ENCODE measurements at places on chromosomes 4 and X.
A peak's percentile ranks its signal among the peaks of the same experiment; 100 is the strongest.

DNA sequence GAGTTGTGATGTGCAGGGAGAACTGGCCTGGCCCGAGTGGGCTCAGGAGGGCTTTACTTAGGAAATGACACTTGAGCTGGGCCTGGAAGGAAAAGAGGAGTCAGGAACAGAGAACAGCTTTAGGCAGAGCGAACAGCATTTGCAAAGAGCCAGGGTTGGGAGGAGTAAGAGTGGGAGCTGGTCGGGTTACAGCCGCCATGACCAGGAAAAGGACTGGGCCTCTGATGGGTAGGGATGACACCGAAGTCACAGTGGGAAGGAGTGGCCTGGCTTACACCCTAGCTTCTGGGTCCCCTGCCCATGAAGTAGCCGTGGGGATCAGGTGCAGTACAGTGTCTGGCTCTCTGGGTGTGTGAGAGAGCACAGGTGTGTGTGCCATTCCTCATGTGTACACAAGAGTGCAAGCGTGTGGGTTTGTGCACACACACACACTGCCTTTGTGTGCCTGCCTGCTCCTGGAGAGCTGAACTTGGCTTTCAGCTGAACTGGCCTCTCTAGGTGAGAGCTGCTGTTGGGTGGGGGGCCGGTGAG is 31.6 kb downstream of the TRMT44 start:
- DNase-seq, result no peak

DNA sequence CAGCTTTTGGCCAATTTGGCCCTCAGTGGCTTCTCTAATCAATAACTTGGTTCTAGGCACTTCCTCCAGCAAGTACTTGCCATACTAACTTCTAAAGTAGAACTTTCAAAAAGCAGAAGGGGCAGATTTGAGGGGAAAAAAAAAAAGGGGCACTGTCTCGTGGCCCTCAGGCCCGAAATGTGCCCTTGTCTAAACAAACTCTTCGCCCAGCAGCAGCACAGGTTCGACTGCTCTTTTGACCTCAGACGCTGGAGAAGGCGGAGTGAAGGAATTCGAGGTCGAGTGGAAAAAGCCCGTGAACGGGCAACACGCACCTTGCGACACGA is 775 bp downstream of the GRPEL1 start:
- no peak for DNase-seq

- peak; percentile 21 for DNase-seq
These were observed 210.2 kb upstream of the GYPA start for GRCh38 chr4:144350706-144351105.

GRCh38 chr4:76011700-76012387 is 4.5 kb upstream of the CXCL9 start:
- DNase-seq, result peak; percentile 35

DNA sequence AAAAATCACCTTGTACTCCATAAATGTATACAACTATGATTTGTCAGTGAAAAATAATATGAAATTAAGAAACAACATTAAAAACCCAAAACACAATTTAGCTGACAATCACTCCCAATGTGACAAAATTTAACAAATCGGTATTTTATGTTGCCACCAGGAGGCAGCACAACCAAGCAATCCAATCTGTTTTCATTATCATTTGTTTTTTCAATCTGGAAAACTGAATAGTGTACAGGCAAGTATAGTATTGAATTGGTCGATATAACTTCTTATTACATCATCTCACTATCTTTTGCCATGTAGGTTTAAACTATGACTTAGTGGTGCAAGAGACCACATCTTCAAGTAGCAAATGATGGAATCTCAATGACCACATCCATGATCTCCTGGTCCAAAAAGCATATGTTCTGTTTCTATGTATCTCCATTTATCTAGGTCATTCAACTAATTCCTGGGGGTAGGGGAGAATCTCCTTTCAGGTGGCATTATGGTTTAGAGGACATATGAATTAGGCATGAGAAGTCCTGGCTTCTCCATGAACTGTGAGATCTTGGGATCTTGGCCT is 112.9 kb upstream of the AGA start:
- peak; percentile 3 for DNase-seq

- DNase-seq, result no peak
These were observed 121.6 kb upstream of the FAT1 start for GRCh38 chr4:186845137-186845842.

- DNase-seq, result no peak
These were observed 51.0 kb downstream of the DHX15 start for GRCh38 chr4:24533364-24533763.

DNA sequence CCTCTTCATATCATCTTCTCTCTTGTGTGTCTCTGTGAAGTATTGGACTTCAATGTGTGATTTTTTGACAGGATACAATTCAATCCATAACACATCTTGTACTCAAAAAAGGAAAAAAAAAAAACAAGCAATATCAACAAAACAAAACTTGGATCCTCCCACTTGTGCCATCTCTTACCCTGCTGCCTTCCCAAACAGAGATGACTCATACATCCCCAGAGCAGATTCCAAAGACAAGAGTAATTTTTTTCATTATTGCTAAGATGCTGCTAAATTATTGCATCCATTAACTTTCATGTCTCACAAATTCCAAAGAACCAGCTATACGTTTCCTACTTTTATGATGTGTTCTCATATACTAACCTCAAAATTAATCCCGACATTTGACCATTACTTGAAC is 479.2 kb downstream of the GBA3 start:
- DNase-seq, result no peak

DNA sequence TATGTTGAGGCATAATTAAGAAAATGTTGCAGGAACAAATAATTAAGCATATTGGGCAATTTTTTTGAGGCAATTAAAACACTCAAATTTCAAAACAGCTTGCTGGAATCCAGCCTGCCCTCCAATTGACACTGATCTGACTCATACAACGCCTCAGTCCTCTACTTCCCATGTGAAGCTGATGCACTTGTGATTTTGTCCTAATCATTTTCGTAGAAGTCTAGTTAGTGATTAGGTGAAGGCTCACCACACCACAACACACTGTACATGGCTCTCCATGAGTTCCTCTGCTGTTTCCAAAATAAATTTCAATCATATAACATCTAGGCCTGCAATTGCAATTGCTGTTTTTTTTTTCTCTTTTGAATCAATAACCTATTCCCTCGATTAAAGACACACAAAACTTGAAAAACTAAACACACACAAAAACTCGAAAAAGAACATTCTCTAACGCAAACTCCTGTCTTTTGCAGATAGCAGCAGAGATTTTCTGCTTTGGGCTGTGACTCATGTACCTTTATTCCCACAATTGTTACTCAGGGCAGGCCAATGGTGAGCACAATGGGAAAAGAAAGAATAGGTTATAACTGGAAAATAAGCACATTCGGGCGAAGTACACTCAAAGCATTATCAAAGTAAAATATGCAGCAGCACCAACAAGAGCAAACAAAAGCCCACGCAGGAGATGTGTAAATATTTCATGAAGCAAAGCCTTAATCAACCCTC is 1.7 kb downstream of the GPRIN3 start:
- DNase-seq, result peak; percentile 30

DNA sequence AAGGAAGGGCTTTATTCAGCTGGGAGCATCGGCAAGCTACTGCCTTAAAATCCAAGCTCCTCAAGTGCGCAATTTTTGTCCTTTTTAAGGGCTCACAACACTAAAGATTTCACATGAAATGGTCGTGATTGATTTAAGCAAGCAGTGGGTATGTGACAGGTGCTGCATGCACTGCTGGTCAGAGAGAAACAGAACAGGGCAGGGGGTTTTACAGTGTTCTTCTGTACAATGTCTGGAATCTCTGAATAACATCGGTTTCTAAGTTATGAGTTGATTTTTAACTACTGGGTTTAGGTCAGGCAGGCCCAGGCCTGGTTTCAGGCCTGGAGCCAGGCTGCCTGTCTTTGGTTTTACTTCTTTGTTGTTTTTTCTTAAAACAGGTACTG is 6.0 kb downstream of the UGT2B17 start:
- no peak for DNase-seq

GRCh38 chrX:114798907-114799306 is 215.0 kb downstream of the HTR2C start:
- DNase-seq, result no peak

- DNase-seq, result no peak
These were observed 168.7 kb downstream of the DLG3 start for GRCh38 chrX:70613295-70613694.

- no peak for DNase-seq
These were observed 435.2 kb upstream of the CTSO start for GRCh38 chr4:156388826-156389225.

GRCh38 chrX:7127056-7127455 is 20.5 kb upstream of the STS start:
- DNase-seq, result no peak

GRCh38 chrX:150483356-150483985 is 85.0 kb upstream of the MTM1 start:
- no peak for DNase-seq

GRCh38 chrX:107704181-107704580 is 71.4 kb downstream of the TSC22D3 start:
- no peak for DNase-seq

GRCh38 chr4:168857546-168858314 is 152.3 kb downstream of the CBR4 start:
- no peak for DNase-seq

- no peak for DNase-seq
These were observed 250.7 kb downstream of the ARAP2 start for GRCh38 chr4:35993606-35994005.

DNA sequence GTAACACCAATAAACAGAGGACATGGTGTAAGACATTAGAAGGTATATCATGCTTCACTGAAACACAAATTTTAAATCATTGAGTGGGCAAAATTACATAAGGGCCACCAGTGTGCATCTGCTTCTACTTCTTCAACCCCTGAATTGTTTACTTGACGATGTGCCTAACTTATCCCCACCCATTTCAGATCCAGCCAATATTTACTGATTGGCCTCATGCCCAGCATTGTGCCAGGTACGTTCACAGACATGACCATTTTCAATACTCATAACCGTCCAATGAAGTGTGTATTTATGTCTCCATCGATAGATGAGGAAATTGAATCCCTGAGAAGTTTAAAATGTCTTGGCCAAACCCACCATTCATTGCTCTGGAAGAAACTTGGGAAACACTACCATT is 208.3 kb upstream of the MID1 start:
- DNase-seq, result no peak

DNA sequence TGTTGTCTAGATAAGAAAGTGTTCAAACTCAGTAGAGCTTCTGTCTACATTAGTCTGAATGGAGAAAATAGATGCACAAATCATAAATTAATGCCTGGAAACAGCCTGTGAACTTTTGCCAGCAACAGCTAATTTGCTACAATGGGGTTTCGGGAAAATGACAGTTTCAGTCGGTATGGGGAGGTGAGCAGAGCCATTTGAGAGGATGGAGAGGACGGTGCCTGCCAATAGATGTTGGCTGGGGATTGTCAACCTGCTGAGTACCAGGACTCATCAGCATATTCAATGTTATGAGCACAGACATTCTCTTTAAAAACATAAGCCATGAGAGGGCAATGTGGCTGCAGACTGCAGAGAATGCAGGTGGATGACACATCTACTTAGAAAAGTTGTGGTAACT is 230.3 kb upstream of the PCDH18 start:
- DNase-seq, result no peak

DNA sequence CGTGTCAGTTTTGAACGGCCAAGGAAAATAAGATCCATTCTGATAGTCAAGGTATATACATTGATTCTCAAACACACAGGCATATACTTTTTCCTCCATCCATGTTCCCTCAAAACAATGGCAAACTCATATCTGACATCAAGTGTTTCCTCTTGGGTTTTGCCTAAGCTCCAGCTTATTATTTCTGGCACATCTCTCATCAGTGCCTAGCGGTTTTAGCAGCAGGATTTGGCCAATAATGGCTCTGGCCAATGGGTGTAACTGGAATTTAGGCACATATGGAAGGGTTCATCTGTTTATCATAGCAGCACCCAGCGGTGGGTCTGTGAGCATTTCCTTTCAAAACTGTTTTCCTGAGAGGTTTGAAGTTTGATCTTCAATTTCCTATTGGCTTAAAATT is 161.6 kb upstream of the TLL1 start:
- peak; percentile 21 for DNase-seq

- DNase-seq, result no peak
These were observed 84.8 kb downstream of the PDE5A start for GRCh38 chr4:119543779-119544178.

GRCh38 chrX:131845201-131845600 is 177.9 kb upstream of the STK26 start:
- no peak for DNase-seq

DNA sequence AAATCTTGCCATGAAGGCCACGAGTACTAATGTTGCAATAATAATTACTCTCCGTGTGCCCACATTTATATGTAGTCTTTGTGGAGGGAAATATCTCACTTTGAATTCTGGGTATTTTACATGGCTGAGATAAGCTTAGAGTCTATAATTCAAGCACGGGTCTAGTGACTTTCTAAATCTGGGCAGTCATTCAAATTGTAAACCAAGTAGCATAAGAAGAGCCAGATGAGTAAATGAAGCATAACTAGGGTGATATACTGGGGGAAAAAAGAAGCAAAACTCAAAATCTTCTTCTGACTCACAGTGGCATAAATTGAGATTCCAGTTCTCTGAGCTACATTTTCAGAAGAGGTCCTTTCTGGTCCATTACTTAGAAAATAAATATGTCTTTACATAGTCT is 53.0 kb downstream of the MAPK10 start:
- DNase-seq, result no peak

DNA sequence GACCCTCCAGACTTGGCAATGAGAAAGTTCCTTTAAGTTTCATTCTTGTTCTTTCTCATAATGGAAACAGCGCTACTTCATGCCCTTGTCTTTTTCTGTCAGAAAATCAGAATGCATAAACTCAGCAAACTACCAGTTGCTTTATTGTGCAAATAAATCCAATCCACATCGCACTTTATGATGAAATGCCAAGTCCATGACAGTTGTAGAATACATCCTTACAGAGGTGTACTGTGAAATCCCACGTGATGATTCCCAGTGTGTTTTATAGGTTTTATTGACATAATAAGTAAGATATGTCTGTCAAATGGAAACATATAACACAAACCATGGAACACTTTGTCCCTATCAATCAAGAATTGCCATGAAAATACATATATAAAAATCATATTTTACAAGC is 295.0 kb downstream of the PCDH7 start:
- no peak for DNase-seq

DNA sequence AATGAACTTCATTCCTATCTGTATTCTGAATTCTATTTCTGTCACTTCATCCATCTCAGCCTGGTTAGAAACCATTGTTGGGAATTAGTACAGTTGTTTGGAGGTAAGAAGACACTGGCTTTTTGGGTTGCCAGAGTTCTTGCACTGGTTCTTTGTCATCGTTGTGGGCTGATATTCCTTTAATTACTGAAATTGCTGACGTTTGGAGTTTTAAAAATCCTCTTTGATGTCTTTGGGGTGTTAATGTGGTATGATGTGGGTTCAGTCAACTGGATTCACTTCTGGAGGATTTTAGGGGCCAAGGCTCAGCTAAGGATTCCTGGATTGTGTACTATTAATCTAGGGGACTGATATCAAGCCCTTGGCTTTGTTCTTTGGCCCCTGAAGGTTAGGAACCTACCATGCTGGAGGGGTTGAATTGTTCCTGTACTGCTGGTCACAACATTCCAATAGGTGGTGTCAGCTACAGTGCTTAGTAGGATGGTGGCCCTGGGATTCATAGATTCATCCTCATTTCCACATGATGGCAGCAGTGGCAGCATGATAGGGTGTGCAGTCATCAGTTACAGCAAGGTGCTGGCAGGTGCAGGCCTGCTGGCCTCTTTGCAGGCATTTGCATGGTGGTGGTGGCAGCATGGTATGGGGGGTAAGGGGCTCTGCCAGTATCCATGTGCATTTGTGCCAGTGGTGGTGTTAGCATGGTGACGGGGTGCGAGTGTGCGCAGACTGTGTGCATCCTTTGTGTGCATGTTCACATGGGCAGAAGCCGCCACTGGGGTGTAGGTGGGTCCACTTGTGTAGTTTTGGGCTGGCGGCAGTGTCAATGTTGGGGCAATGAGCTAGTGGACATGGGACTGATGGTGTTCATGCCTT is 301.3 kb downstream of the TEX13C start:
- DNase-seq, result no peak
